ENCODE measurements at places on chromosomes 2 and 18. TPM values are rescaled to one million over a fixed set of nuclear protein-coding genes. Genes with fewer than 3 reads are reported as not detected.

Gene TXNDC2
- not detected for total RNA-seq

Gene COL4A3
- 2.7 TPM for total RNA-seq

Gene STAT4
- 0.62 TPM for total RNA-seq

Gene DOK6
- 2.8 TPM for total RNA-seq

Gene PIEZO2
- 1.4 TPM for total RNA-seq

Gene MOGAT1
- total RNA-seq: not detected

Gene CCDC74B
- total RNA-seq: 5.1 TPM

Gene MOCOS
- total RNA-seq: 1.5 TPM

Gene WDR35
- 10.1 TPM for total RNA-seq

Gene RGPD4
- 0.16 TPM for total RNA-seq

Gene OTOF
- 0.35 TPM for total RNA-seq

Gene KYNU
- 0.27 TPM for total RNA-seq

Gene SLC11A1
- total RNA-seq: 8.0 TPM

Gene EPAS1
- 101 TPM for total RNA-seq

Gene ANKAR
- total RNA-seq: 15.9 TPM

Gene NOSTRIN
- 12.5 TPM for total RNA-seq

Gene LRRC30
- total RNA-seq: not detected

Gene METAP1D
- 5.6 TPM for total RNA-seq

Gene TMEM17
- 0.22 TPM for total RNA-seq

Gene SOWAHC
- total RNA-seq: 16.8 TPM

Gene RHOB
- total RNA-seq: 1,436 TPM

Gene NDC80
- 0.77 TPM for total RNA-seq

Gene GLB1L
- total RNA-seq: 6.8 TPM

Gene PLEKHH2
- 25.6 TPM for total RNA-seq

Gene DSG2
- total RNA-seq: 1.4 TPM

Gene GRB14
- 0.94 TPM for total RNA-seq

Gene ANKRD29
- total RNA-seq: 11.6 TPM

Gene ACMSD
- not detected for total RNA-seq

Gene MROH2A
- not detected for total RNA-seq

Gene UGT1A4
- 0.13 TPM for total RNA-seq
